ENCODE measurements at places on chromosomes 11 and 22.
A peak's percentile ranks its signal among the peaks of the same experiment; 100 is the strongest.

- no peak for DNase-seq
Observed at GRCh38 chr11:112797648-112798293, 163.4 kb upstream of the NCAM1 start.

GRCh38 chr22:23517804-23518375, 62.2 kb downstream of the IGLL1 start:
- DNase-seq = no peak

GRCh38 chr11:133382131-133382812, 150.0 kb downstream of the OPCML start:
- DNase-seq = no peak

DNA sequence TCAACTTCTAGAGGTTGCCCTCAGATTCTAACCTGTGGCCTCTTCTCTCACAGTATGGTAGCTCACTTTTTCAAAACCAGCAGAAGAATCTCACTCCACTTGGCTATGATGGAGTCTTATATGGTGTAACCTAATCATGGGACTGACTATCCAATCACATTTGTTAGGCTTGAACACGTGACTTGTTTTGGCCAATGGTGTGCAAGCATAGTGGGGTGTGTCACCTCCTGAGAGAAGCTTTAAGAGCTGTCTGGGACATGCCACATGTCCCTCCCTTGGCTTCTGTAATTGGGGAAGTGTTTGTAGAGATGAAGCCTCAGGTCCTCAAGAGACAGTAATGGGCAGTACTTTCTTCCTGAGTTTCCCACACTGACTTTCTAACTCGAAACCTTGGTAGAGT, 12.8 kb upstream of the SMIM38 start:
- no peak for DNase-seq

DNA sequence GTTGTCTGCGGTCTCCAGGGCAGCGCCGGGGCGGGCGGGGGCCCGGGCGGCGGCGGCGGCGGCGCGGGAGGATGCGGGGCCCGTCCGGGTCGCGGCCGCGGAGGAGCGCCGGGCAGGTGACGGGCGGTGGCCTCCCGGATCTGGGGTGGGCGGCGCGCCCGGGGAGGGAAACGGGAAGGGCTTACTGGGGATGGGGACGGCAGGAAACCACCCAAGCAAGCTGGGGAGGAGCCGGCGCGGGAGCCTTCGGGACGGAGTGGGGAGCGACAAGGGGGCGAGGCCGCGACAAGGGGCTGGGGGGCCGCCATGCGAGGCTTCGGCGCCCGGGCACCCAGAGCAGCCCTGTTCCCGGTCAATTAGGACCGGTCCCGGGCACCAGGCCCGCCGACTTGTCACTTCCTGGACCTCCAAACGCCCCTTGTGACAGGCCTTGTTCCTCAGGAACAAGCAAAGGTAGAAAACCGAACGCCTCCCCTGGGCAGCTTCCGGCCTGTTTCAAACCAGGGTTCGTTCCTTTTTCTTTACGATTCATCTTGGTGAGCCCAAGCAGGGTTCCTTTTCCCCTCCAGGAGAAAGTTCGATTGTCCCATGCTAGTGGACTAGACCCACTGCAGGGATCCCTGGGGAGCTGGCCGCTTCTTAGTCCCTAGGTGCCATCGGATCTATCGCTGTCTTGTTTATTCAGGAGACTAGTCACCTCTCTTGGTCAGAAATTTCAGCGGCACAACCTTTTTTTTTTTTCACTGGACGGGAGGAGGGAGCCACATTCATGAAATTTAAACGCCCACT, 492 bp downstream of the JHY start:
- peak; percentile 30 for DNase-seq

DNA sequence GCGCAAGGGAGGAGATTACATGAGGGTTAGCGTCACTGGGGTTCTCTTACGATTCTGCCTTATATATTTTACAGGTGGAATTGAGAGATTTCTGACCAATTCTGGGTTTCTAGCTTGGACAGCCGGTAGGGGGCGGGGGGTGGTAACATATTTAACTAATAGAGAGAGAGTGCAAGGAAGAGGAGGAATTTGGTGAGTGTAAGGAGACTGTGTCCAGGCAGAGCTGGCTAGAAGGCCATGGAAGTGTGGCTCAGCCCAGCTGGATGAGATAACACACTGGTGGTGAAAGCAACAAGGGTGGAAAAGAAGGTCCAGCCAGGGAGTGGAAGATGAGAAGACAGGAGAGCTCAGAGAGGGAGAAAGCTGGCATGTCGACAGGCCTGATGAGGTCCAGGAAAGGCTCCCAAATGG, 56.5 kb downstream of the ST3GAL4 start:
- DNase-seq = no peak

DNA sequence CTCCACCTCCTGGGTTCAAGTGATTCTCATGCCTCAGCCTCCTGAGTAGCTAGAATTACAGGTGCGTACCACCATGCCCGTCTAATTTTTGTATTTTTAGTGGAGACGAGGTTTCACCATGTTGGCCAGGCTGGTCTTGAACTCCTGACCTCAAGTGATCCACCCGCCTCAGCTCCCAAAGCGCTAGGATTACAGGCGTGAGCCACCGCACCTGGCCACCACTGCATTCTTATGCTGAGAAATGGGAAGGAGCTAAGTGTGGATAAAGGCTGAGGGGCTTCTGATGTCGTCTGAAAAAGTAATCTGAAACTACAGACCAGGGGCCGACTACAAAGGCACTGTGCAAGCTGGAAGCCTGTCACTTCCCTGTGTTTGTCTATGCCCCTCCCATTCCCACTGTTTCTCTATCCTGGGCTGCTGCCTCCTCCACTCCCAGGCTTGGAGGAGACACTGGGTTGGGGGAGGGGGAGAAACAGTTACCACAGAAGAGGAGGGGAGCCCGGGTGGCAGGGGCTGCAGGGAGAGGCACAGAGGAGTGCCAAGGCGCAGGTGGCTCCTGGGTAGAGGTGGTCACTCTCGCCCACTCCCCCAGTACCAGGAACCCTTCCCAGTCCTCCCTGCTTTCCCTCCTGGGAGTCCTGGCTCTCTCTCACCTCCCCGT, 2.9 kb upstream of the MTA2 start:
- DNase-seq = no peak

- DNase-seq = no peak
Observed at GRCh38 chr22:21754523-21754922, 18.9 kb upstream of the YPEL1 start.

- no peak for DNase-seq
Observed at GRCh38 chr11:64224891-64225607, 937 bp downstream of the TRPT1 start.

DNA sequence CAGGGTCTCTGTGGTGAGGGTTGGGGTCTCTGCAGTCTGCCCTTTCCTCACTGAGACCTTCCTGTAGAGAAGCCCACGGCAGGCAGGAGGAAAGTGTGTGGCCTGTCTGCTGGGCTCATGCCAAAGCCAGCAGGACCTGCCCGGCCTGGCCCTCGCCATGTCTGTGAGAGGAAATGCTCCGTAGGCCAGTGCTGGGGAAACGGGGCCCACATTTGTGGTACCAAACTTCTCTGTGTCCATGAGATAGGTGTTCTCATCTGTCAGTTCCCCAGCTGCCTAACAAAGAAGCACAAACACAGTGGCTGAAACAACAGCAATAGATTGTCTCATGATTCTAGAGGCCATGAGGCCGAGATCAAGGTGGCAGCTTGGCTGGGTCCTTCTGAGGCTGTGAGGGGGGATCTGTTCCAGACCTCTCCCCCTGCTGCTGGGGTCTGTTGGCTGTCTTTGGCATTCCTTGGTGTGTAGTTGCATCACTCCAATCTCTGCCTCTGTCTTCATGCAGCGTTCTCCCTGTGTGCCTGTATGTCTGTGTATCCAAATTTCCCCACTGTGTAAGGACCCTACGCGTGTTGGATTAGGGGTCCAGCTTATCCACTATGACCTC, 772.5 kb downstream of the TBC1D22A start:
- DNase-seq = no peak

GRCh38 chr11:37502202-37502601, 904.2 kb upstream of the RAG2 start:
- no peak for DNase-seq

DNA sequence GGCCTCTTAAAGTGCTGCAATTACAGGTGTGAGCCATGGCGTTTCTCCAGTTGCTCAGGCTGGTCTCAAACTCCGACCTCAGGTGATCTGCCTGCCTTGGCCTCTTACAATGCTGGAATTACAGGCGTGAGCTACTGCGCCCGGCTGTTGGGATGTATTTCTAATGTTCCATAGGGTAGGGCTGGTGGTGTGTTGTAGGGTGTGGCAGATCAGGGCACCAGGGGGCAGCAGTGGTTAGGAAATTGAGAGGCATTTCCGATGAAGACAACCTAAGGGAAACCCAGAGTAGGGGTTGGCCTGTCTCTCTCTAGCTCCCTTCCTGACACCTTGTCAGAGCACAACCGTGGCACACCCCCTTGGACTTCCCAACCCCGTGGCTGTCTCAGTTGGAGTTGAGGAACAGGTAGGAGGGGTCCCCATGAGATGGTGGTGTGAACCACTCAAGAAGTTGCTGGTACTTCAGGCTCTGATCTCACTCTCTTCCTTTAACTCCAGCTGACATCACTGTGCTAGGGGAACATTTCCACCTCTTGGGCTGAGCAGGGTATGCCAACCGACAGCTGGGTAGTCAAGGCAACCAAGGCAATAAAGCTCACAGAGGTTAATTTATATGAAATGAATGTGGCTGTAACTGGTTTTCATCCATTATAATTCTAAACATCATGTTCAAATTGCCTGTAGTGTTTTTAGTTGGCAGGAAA, 33.0 kb downstream of the YWHAH start:
- peak; percentile 64 for DNase-seq

- no peak for DNase-seq
Observed at GRCh38 chr11:87603887-87604286, 566.2 kb downstream of the TMEM135 start.
